NCI-H2227 treated with DMSO at 0.1 percent for 48 hours (cell line): ENCODE measurements at places on chromosomes 7 and 10.

DNA sequence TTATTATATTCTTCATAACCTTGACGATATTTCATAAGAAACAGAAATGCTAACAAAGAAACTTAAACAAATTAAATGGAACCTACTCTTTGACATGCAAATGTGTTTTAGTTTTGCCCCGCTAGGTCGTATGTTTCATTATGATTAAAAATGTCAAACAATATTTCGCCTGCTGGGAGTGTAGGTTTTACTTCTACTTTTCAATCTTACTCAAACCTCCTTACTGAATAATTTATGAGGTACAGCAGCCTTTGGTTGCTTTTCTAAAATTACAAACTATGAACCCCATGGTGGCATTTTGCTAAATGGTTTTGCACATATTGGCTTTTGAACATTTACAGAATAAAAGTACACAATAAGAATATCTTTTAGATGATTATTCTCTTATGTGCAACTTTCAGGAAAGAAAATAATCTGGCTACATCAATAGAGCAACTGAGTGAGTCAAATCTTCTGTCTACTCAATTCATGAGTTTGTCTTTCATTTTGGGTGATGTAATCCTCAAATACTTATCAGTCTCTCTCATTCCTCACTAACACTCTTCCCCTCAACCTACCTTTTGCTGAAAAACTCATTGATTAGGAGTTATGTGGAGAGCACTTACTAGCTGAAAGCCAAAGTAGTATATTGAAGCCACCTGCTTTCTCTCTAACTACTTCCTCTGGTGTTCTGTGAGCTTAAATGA is 1226.4 kb downstream of the XPNPEP1 start:
- DNase-seq, result no peak

GRCh38 chr10:101625821-101626412 is 37.8 kb downstream of the DPCD start:
- no peak for DNase-seq

DNA sequence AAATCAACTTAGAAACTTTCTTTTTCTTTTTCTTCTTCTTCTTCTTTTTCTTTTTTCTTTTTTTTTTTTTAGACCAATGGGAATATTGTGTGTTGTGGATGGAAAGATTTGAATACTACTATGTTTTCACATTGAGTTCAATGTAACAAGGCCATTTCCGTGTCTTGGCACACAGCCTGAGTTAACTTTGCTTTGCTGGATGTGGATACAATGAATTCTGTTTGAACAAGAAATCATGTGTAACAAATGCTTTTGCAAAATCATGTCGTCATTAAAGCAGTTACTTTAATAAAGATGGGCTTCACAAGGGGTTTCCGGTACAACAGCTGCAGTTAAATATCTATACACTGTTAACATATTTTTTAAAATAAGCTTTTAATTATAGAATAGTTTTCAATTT is 13.5 kb upstream of the ENTPD1 start:
- no peak for DNase-seq

DNA sequence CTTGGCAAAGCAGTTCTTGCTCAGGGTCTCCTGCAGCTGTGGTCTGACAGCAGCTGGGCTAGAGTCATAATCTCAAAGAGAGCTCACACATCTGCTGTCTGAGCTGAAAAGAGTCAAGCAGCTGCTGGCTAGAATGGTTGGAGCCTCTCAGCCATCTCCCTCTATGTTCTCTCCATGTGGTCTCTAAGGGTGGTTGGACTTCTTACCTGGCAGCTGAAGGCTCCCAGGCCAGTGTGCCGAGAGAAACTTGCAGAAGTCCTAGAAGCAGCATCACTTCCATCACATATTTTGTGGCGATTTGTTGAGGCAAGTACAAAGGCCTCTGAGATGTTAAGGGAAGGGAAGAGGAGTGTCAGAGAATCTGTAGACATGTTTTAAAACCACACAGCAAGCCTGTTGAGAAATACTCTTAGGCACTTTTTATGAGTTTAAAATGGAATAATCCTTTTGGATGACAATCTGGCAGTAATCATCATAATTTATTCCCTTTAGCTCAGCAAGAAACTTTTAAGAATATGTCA is 93.2 kb downstream of the REEP3 start:
- no peak for DNase-seq

- no peak for DNase-seq
Observed at GRCh38 chr7:159329818-159330378, 185.2 kb upstream of the VIPR2 start.

DNA sequence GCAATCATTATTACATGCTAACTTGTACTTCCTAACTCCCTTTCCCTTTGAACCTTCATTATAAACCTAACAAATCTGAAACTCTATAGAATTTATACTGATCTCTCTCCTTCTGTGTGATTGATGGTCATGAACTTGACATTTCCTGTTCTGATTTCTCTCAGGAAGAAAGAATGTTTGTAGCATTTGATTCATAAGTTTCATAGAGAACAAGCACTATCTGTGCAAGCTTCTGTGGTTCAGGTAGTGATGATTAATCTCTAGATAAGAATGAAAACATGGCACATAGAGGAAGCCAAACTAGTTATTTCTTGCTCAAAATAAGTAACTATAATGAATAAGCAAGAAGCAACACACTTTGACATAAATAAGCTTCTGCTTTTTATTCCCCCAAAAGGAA is 34.2 kb downstream of the TFPI2 start:
- DNase-seq, result no peak

DNA sequence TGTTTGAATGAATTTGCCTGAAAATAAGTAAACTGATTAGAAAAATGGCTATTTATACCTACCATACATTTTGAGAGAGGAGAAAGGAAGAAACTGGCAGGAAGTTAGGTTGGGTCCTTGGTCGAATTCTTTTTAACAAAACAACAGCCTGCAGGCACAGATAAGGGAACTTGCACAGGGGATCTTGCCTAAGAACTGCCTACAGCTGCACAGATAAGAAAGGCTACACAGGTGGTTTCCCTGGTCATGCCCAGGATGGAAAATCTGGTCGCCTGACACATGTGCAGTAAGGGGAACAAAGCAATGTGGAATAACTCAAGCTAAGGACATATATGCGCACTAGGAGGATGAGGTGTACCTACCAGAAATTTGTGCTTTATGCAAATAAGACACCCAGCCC is 732.1 kb upstream of the POT1 start:
- DNase-seq, result no peak
